ENCODE measurements at places on chromosomes 16 and 17.

DNA sequence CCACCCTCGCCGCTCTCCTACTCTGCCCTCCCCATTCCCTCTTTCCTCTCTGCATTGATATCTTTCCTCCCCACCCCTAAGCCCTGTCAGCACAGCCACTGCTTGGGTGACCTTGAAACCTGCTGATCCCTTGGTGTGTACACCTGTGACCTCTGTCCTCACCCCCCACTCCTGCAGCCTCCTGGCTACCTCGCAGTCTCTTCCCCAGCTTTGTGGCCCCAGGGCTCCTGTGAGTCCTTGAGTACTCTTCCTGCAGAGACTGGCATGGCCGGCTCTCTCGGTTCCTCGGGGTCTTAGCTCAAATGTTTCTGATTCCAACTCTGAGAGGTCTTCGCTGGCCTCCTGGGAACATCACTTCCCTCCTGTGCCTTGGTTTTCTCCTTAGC, 31.7 kb downstream of the ADCY7 start:
- DNase-seq, result no peak

DNA sequence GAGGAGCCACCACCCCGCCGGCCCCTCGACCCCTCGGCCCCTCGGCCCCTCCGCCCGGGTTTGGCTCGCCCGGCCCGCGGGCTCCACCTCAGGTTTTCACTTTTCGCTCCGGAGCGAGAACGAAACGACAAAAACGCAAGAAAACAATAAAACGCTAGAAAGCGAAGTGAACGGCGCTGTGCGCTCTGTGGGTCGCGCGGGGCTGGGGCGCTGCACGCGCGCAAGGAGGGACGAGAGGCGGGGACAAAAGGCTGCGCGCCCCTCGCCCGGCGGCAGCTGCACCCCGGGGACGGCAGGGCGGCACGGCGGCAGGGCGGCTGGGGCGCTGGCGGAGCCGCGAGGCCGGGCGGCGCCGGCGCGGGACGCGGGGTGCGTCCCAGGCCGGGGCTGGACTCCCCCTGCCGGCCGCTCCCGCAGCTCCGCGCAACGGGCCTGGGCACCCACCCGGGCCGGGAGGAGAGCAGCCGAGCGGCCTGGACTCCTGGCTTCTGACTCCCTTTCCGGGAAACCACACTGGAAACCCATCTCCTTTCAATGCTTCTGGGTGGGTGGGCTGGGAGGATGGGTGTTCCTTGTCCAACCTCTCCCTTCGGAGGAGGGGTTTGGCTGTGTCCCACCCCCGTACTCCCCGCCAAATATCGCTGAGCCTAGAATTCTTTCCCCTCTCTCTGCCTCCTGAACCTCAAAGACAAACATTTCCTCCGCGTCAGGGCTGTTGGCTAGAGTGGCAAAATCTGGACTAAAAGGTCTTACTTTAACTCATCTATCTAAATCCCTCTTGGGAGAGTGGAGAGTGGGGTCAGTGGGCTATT, 9.9 kb downstream of the TBX2 start:
- no peak for DNase-seq

DNA sequence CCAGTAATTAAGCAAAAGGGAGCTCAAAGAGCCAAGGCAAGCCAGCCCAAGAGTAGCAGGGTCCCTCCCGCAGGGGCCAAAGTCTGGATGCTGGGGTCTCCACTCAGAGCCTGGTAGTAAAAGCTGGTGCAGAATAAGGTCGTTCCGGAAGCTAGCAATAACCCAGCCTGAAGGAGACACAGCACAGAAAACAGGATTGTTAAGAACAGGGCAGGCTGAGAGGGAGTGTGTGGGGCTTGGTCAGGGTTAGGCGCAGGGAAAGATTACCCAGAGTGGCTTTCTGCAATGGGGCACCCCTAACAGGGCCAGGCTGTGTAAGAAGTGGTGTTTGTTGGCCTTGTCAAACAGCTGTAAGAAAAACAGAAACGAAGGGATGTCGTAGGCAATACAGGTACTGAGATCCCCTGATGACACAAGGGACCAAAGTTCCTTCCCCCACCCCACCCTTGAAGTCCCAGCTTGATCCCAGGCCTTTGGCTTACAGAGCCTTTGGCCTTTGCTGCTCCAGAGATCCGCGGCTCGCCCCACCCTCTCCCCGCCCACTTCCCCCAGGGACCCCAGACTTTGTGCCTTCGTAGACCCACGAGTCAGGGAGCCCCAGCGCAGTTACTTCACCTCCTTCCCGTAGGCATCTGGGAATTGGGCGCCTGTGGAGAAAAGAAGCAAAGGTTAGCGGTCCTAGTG, 712 bp downstream of the TMEM256 start:
- DNase-seq, result no peak

- no peak for DNase-seq
Measured at GRCh38 chr17:34117811-34118210, 137.3 kb upstream of the CCL2 start.

GRCh38 chr17:17403899-17404576, 72.8 kb upstream of the MED9 start:
- DNase-seq, result no peak

DNA sequence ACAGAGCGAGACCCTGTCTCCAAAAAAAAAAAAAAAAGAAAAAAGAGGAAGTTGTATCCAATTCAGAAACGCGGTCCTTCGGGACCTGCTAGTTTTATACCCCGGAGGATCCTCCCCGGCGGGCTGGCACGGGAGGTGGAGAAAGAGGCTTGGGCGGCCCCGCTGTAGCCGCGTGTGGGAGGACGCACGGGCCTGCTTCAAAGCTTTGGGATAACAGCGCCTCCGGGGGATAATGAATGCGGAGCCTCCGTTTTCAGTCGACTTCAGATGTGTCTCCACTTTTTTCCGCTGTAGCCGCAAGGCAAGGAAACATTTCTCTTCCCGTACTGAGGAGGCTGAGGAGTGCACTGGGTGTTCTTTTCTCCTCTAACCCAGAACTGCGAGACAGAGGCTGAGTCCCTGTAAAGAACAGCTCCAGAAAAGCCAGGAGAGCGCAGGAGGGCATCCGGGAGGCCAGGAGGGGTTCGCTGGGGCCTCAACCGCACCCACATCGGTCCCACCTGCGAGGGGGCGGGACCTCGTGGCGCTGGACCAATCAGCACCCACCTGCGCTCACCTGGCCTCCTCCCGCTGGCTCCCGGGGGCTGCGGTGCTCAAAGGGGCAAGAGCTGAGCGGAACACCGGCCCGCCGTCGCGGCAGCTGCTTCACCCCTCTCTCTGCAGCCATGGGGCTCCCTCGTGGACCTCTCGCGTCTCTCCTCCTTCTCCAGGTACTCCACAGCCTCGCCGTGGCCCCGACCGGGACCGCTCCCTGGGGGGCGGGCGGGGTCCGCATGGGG, at the start of gene CDH3:
CDH3 (plus strand) TSS at position 596 of the 779 bp plus-strand sequence; CDS start at position 666, 70 bp downstream.
- DNase-seq, result no peak

GRCh38 chr17:42818379-42818778, 5.7 kb downstream of the BECN1 start:
- no peak for DNase-seq

DNA sequence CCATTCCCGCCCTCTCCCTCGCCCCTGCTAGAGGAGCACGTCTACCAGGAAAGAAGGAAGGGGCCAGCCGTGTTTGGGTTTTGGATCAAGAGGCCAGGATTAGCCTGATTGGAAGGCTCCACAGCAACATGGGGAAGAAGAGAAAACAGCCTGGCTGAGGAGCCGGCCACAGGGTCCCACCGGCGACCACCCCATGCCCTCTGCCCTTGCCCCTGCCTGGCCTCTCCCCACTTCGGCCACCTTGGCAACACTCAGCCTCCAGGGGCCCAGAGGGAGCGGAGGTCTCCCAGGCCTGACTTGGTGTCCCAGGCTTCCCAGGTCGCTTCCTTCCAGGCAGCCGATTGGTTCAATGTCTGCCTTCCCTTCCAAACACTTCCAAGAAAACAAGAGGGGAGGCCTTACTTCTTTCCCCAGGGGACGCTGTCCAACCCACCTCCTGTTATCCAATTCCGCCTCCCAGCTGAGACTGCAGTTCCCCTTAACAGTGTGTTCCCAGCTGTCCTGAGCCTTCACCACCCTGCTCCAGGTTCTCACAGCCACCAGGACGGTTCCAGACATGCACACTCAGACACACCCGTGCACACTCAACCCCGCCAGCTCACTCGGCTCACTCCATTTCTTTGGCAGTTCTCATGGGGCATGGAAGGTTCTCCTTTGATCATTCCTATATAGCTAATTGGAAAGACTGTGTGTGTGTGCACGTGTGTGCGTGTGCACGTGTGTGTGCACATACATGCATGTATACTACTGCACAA, 65.4 kb downstream of the RBFOX3 start:
- DNase-seq, result no peak

DNA sequence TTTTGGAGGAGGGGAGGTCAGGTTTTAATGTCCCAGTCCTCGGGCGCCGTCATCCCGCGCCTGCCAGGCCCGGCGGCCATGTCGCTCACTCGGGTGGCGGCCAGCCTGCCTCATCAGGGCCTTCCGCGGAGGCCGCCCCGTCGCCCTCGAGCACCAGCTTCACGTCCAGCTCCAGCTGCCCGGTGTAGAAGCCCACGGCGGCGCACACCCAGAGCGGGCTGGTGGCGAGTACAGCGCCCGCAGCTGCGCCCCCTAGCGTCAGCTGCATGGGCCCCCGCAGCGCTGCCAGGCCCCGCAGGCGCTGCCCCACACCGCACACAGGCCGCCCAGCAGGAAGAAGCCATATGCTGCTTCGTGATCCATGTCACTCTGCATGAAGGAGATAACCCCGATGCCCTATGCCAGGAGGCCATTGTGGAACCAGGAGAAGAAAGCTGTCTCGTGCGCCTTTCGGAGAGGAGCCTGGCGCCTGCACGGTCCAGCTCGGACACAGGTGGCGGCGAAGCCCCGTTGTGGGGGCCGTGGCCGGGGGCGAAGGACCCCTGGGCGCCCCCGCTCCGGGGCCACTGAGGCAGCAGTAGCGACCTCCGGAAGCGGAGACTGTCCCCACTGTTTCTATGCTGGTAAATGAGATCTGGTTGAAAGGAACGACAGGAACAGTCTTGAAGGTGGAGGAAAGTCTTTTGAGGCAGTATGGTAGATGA, 9.6 kb downstream of the AP2B1 start:
- DNase-seq, result no peak

DNA sequence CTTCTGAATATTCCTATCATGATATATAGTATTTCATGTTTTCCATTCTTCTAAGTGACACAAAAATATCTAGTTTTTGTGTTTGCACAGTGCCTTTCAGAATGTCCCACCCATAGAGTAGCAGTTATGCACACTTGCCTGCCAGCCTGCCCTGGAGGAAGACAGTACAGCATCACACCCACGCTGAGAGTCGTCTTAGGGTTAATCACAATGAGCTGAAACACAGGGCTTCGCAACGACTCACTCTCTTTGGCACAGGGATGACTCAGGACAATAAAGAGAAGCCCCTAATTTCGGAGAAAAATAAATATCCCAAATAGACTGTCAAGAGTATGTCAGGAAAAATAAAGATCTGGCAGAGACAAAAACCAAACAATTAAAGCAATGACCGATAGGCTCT, 11.6 kb upstream of the NDUFAB1 start:
- DNase-seq, result no peak

Data from epithelial cell of proximal tubule (primary cell).